CD8-positive, alpha-beta memory T cell (primary cell): ENCODE measurements at places on chromosomes 16 and 17.

GRCh38 chr16:2157480-2158261, 2.1 kb downstream of the TRAF7 start:
- DNase-seq, result no peak

DNA sequence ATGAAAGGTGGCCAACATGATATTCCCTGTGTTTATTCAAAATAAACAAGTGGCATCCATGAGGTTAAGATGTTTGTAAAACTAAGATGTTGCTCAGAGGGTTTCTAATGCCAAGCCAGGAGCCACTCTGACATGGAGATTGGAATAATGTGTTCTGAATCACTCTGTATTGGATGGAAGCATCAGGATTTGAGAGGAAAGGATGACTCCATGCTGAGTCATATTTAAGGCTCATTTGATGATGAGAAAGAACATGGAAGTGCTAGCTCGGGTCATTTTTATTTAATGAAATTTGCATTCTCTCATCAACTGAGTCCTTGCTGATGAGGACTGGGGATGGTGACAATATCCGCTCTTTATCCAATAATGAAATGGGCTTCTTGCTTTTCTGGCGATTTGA, 6.2 kb downstream of the VAT1L start:
- no peak for DNase-seq

DNA sequence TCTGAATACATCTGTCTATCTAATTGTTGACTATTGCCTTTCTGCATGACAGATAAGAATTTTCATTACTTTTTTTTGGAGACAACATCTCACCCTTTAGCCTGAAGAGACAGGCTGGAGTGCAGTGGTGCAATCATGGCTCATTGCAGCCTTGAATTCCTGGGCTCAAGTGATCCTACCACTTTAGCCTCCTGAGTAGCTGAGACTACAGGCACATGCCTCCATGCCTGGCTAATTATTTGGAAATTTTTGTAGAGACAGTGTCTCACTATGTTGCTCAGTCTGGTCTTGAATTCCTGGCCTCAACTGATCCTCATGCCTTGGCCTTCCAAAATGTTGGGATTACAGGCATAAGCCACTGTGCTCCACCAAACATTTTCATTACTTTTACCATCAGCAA, 99.8 kb upstream of the ELAC2 start:
- no peak for DNase-seq

GRCh38 chr16:49857423-49858181, 1.7 kb upstream of the ZNF423 start:
- DNase-seq, result peak; percentile 24

- DNase-seq, result no peak
These were observed 176.8 kb downstream of the ZNF423 start for GRCh38 chr16:49679095-49679494.

DNA sequence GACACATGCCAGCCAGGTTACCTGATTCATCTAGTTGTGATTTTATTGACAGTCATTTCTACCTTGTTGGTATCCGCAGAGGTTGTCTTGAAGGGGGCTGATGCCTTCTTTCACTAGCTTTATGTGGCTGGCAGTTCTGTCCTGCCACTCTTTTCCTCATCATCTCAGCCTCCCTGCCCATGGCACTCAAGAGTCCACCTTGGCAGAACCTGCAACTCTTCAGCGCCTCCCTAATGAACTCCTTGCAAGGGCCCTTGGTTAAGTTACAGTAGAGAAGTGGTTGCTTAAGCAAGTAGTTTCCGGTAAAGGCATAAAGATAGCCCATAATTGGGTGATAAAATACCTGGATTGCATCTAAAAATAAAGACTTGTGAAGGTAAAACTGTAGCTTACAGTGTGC, 489.9 kb downstream of the WWOX start:
- DNase-seq, result no peak

DNA sequence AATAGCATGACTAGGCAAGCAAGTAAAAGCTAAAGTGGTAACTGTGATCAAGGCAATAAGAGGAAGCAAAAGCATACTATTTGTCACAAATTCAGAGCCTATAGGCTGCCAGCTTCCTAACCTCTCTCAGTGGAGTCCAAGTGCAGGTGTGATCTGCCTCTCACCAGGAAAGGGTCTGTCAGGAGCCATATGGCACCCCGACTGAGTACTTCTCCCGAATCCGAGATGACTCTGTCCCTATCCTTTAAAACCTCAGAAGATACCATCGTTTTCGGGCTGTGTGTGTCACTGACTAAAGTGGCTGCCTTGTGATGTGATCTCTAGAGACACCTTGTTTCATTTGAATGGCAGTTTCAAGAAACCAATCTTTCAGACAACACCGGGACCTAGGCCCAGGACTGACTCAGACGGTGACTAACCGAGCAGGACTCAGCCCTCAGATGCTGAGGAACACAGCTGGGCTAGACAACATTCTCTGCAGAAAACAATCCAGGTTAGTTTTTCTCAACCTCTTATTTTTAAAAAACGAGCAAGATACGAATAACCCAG, 63.6 kb downstream of the SMG6 start:
- DNase-seq, result no peak

DNA sequence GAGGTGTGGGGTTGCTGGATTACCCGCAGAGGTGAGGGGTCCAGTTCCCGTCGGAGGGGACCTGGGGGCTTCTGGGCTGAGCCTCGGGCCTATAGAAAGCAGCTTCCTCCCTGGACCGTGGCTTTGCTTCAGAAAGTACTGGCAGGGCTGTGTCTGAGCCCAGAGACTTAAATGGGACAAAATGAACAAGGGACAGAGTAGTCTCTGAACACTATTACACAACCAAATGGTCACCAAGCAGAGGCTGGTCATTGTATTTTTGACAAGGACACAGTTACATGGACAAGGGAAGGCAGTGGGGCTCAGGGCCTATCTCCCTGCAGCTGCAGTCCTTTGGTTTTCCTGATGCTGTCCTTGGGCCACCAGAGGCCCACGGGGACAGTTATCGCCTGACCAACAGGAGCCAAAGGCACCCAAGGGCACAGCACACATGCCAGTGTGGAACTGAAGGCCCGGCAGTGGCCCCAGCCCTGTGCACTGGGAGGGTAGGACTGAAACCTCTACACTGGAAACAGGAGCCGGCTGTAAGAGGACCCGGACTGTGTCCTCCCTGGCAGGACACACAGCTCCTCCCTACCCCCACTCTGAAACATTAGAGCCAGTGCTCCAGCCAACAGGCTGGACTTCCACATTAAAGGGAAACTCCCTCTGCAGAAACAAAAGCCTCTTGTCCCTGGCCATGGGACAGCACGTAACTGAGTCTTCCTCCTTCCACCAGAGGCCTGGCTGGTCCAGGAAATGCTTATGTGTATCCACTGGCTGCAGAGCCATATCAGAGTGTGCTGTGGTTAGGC, 26.0 kb upstream of the ERN1 start:
- no peak for DNase-seq

DNA sequence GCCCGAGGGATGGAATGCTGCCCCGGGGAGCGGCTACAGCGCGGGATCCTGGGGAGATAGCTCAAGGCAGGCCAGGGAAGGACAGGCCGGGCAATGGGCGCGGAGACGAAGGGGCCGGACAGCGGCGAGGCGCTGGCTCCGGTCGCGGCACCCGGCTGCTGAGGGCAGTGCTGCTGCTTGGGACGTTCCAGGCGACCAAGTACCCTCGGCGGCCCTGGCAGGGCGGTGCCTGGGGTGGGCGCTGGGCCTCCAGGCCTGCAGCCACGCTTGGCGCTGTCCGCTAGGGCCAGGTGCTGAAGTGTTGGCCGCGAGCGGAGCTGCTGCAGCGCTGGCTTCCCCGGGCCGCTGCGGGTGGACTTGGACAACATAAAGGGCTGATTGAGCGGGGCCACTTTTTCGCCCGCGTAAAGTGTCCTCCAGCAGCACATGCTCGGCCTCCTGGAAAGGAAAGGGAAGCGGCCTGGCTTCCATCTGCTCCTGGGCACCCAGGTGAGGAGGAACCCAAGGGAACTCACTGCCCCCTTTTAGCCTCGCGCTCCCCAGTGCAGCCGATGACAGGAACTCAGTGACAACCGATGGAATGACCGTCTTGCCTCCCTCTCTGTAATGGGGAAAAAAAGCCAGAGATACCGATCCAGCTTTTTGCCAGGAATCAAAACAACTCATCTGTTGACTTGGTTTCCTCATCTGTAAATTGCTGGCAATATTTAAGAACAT, 23.7 kb downstream of the CLEC3A start:
- DNase-seq, result no peak

DNA sequence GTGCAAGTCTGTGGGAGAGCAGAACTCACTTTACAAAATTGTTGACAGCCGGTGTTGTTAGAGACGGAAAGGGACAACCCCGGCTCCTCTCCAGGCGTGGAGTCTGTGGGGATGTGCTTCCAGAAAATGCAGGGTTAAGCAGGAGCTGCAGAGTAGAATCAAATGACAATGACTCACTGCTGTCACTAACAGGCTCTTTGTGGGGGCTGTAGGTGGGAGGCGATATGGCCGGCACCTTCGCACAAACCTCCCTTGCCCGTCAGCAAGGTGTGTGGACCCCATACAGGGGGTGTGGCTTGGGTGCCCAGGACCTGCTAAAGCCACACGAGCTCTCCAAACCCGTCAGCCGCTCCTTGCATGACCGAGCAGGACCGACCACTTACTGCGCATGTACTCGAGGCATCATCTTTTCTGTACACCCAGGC, 5.8 kb downstream of the PDK2 start:
- DNase-seq, result no peak

- no peak for DNase-seq
These were observed 32.8 kb downstream of the VAC14 start for GRCh38 chr16:70768203-70768580.
